ENCODE measurements at places on chromosomes 11 and 22.

GRCh38 chr11:130109386-130109785, 39.7 kb downstream of the APLP2 start:
- DNase-seq: no peak

DNA sequence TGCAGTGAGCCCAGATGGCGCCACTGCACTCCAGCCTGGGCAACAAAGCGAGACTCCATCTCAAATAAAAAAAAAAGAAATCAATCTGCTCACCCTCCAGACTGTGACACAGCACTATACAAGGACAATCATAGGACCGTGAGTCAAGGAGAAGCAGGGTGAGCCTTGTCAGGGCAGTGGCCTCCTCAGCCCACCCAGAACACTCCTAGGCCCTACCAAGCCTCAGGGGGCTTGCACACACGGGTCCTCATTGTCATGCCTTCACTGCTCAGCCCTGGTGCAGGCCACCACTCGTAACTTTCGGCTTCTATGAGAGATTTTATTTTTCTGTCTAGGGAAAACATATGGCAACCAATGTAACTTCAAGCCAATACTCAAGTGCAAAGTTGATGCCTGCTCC, 35.8 kb downstream of the DGCR2 start:
- no peak for DNase-seq

GRCh38 chr22:21650823-21651520, 8.9 kb downstream of the SDF2L1 start:
- DNase-seq: no peak

DNA sequence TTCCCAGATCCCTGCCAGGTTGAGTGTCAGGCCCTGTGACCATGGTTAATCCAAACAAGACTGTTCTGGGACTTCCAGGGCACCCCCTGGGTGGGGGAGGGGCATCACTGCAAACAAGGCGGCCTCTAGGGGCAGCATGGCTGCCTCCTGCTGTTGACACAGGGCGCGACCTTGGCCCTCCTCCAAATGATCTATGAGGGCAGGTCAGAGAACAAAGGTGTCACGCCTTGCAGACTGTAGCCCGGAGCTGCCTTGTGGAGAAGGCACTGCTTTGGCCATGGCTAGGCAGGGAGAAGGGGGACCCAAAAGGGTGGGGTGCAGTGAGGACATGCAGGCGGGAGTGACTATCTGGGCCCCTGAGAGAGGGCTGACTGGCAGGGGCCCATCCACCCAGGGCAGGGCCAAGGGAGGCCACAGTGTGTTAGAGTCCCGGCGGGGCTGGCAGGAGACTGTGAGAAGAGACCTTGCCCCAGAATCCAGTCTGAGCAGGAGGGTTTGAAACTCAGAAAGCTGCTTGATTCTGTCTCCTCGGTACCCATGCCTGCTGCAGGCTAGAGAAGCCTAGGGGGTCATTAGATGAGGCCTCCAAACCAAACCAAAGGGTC, 35.6 kb downstream of the KCNC1 start:
- no peak for DNase-seq

DNA sequence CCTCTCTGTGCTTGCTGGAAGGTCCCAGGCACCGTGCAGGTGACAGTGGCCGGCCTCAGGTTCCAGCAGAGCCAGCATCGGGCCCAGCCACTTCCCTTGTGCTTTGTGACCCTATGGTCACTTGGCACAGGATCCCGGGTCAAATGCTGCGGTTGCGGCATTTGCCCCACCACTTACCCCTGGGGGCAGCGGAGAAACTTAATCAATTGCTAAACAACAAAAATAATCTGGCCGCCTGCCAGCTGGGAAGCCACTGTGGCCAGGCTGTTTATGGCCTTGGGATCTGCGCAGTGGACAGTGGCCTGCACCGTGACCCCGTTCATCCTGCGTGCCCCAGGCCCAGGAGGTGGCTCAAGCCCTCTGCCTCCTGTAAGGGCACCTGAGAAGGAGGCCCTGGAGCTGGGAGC, 65.0 kb downstream of the LRP5 start:
- DNase-seq: no peak

DNA sequence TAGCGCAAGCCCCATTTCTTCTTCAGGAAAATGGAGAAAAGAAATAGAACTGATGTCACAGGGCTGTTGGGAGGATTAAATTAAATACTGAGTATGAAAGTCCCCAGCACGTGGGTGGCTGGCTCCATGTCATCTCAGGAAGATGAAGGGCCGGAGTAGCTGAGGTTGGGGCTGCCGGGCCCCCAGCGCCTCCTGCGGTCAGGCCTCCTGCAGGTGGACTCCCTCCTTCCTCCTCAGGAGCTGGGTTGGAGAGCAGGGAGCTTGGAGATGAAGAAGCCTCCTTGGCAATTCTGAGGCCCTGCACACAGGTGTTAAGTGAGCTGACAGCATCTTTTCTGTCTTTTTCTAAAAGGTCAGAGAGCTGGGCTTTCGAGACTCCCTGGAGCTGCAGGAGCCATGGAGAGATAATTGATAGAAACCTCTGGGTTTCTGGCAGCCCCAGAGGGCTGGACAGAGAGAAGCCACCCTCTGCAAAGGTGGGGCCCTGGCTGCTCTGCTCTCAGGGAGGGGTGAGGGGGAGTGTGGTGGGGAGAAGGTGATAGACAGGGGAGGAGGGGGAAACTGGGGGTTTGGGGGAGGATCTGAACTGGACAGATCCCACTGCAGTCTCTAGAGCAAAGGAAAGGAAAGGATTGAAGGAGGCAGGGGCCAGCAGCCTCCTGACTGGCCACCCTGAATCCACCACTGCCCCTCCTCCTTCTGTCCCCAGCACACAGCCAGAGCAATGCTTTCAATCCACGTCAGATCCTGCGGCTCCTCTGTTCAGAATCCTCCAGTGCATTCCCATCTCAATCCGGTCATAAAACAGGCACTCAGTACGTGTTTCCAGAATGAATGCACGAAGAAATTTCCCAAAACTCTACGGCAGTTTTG, 210.8 kb downstream of the CEP164 start:
- DNase-seq: peak; percentile 5

GRCh38 chr11:134639586-134640330, 227.7 kb upstream of the B3GAT1 start:
- no peak for DNase-seq

DNA sequence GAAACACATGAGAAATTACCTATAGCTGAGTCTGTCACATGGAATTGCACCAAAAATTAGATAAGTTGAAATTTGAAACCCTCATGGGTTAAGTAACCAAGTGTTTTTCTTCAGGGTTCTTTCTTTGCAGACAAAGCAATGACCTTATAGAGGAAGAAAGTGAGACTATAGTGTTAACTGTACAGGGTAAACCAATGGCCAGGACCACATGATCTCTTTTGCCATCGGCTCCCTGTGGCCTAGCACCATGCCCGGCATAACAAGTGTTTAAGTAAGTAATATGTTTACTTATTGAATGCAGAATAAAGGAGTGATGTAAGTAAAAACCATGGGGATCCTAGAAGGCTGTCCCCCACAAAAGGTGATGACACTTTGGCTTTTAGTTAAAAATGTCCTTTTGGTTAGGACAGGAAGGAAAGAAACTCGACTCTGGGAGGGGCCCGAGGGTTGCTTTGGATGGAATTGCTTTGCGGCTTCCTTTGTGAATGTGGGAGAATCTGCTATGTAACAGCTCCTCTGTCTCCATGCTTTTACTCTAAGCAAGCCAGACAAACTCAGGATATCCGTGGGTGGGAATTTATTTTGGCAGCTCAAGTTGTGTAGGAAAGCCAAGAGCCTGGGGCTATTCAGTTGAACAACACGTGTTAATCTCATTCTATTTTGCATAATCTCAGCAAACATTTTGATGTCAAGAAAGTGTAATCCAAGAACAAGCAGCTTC, 454.7 kb downstream of the INSC start:
- no peak for DNase-seq

- DNase-seq: peak; percentile 77
Observed at GRCh38 chr11:47373876-47374719, 4.2 kb downstream of the SPI1 start.

- DNase-seq: no peak
Observed at GRCh38 chr11:130054966-130055365, 14.7 kb upstream of the APLP2 start.

- no peak for DNase-seq
Observed at GRCh38 chr22:26689513-26690301, 32.3 kb downstream of the MIAT start.
